Naive thymus-derived CD8-positive, alpha-beta T cell (primary cell): ENCODE measurements at places on chromosomes 2 and 18. TPM values are rescaled to one million over a fixed set of nuclear protein-coding genes. Genes with fewer than 3 reads are reported as not detected.

GRCh38 chr18:46369323-46369722 lies 265.1 kb downstream of the HAUS1 start:
- DNase-seq: no peak

DNA sequence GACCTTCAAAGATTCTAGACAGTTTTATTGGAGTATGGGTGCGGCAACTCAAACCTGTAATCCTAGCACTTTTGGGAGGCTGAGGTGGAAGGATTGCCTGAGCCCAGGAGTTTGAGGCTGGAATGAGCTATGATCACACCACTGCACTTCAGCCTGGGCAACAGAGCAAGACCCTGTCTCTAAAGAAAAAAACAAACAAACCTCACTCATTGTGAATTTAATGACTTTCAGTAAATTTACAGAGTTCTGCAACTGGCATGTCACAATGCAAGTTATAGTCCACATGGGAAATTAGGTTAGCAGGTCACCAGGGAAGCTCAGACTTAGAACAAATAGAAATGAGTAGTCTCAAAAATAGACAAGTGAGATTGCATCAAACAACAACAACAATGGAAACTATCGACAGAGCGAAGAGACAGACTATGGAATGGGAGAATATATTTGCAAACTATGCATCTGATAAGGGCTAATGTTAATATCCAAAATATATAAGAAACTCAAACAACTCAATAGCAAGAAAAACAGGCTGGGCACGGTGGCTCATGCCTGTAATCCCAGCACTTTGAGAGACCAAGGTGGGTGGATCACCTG lies 6.7 kb upstream of the NRBP1 start:
- DNase-seq: no peak

DNA sequence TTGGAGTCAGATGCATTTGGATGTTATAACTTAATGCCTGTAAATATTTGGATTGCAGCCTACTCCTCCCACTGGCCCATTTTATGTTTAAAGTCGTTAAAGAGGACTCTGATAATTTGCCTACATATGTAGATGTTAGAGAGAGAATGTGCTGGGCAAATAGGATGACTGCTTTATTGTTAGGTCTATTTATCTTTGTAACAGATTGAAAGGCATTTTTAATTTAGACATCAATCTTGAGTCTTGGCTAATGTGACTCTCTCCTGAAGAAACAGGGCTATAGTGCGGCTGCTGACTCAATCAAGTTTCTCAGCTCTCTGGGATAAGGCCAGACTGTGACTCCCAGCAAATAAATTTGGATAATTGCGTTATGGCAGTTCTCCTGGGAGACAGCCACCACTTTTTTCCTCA lies 1101.4 kb downstream of the CBLN2 start:
- no peak for DNase-seq

DNA sequence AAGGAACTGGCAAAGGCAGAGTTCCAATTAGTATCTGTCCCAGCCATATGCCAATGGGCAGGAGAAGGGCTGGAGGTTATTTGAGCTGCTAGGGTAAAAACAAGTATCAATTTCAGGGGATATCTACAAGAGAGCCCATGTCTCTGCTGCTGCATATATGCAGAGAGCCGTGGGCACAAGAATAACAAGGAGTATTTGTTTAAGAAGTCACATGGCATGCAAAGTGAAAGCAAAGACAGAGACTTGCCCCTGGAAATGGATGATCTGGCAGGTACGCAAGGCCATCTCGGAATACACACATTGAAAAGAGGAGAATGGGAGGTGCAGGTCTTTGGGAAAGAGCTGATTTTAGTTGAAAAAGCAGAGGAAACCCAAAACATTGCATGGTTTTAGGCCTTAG lies 170.6 kb downstream of the EVA1A start:
- no peak for DNase-seq

DNA sequence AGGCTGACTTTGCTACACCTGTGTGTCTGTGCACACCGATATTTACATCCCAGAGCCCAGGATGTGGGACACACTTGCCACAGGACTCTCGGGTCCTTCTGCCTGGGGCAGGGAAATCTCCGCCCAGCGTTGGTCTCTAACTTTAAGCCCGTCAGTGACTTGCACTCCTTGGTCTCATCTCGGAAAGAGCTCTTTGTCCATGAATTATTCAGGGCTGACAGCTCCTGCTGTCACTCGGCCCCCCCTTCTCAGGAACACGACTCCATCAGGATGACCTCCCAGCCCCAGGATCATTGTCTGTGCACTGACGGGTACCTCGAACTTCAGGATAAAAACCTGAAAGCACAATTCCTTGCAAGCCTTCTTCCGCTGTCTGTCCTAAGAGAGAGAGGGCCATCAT lies 26.6 kb downstream of the PLB1 start:
- DNase-seq: no peak

DNA sequence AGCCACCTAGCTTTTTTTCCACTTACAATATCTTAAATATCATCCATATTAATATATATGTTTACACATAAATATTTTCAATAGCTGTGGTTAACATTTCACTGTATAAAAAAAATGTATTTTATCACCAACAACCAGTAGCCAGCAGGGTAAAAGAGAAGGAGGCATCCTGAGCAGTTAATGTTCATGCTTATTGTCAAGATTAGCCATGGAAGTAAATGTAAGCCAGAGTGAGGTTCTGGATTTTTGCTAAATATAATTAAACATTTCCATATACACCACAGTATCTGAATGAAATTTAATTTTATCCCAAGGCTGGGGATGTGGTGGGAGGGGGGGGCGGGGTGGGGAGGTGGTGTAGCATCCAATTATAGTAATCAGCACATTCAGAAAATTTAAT lies 80.3 kb upstream of the GRB14 start:
- no peak for DNase-seq

Gene GCKR
- total RNA-seq: not detected

Gene AKAIN1
- total RNA-seq: not detected

DNA sequence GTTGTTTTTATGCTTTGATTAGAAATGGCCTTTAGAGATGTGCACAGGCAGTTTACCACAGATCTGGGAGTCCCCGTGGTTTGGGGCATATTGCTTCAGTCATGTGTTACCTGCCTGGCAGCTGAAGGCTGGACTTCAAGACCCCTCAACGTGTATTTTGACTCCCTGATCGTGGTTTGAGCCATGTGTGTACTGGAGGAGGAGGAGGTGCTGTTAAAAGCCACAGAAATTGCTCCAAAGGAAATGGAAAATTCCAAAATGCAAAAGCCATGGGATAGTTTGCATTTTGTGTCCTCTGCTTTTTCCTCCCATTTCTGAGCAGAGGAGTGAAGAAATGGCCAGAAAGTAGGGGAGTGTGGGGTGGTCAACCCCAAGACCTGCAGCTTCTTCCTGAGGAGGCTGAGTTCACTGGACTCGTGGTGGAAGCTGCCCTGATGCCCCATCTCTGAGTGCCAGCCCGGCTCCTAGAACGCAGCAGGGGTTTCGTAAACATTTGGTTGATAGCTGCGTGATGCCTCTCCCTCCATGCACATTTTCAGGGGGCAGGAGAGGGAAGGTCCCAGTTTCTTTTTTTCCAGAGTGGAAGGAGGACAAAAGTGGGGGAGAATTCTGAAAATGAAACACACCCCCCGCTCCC lies 45.7 kb downstream of the ITGB1BP1 start:
- no peak for DNase-seq
